ENCODE measurements at places on chromosomes 13 and 19.

- DNase-seq, result no peak
These were observed 1.3 kb downstream of the SAFB start for GRCh38 chr19:5624018-5624663.

GRCh38 chr13:36685927-36686326, 12.1 kb downstream of the SERTM1 start:
- no peak for DNase-seq

DNA sequence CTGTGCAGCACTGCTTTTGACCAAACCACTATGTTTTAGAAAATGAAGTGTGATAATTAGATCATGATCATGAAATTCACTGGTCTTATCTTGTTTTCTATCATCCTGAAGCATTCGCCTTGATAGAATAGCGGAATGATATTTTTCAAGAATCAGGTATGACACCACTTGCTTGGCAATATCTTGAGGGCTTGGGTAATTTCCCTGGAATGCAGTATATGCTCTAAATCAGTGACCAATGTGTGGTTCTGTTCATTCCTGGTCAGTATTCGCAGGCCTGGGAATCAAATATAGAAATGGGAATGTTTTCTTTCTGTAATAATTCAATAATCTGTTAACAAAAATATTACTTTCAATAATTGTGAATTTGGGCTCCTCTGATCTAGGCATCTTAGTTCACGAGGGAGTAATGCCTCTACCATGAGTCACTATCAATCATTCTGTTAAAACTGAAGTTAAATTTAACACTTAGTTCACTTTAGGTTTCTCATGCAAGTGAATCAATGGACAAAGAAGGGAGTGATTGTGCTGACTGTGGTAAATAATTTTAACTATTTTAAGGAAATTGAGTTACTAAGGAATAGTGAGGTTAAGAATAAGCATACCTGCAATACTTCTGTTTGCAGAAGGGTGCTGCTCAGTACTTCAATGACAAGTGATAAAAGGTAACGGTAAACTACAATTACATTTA, 137.9 kb downstream of the PCDH20 start:
- DNase-seq, result no peak

- DNase-seq, result no peak
These were observed 7.9 kb upstream of the FBXL3 start for GRCh38 chr13:77034881-77035280.
